ENCODE measurements at places on chromosomes 7 and 10.

DNA sequence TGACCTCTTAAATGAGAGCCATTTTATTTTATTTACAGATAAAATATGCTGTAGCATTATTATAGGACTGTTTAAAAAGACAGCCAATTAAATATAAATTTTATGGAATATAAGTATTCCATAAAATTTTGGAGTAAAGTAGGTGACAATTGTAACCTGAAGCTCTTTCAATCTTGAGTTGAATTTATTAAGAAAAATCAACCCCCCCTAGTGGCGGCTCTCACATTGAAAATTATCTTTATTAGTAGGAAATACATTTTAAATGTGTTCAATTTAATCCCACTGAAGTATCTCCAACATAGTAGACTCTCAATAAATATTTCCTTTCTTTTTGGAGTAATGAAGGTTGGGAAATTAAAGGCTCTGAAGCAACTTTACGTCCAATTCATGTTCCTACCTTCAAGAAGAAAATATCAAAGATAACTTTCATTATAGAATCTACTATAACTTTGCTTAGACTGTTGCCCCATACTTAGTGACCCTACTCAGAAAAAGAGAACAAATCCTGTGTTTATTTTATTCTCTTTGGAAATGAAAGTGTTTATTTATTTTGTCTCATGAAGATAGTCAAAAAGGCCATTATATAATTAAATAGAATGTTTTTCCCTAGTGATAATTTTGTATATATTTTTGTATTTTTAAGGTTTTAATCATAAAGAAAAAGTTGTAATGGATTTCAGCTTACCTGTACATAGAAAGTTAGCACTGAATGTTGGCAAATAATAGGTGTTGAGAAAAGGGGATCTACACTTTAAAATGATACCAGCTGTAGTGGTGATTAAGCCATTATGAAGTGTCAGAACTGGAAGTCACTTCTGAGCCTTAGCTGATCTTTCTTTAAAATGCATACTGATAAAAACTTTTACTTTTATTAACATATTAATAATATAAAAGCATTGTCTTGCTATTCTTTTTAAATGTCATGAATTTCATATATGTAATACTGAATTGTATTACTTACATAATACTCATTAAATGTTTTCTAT, 3.3 kb downstream of the AHR start:
- DNase-seq = peak; percentile 41

DNA sequence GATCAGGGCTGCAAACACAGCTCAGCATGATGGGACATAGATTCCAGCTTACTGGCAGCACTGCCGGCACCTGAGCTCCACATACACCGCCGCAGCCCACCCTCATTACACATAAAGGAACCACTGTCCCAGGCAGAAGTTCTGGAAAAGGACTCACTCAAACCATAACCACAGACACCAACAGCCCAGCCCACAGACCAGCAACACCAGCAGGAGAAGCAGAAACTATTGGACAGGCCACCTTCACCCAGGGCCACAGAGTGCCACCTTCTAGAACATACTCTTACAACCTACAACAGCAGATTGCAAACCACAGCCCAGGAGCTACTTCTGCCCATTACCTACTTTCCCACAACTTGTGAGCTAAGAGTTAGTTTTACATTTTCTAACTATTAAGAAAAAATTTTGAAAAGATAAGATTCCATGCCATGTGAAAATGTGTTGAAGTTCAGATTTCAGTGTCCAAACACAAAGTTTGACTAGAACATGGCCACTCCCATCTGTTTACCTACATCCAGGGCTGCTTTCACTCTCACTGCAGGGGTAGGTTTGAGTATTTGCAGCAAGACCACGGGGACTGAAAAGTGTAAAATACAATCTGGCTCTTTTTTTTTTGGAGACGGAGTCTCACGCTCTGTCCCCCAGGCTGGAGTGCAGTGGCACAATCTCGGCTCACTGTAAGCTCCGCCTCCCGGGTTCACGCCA, 153.0 kb downstream of the TNS3 start:
- DNase-seq = no peak

DNA sequence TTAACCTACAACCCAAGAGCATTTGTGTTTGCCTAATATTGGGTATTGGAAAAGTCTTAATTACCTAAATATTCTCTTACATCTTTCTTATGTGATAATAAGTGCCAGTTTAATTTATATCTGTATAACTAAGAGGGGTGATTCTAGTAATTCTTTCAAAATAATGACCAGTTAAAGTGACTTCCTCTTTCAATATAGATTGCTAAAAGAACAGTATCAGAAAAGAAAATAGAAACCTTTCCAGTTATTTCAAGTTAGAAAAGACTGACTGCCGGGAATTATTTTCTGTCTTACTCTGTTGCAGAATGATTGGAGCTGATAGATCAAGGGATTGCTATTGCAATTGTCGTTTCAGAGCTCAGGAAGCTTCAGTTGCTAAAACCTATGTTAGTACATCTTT, 525.0 kb upstream of the SEMA3D start:
- no peak for DNase-seq

- DNase-seq = no peak
These were observed 59.7 kb downstream of the HIPK2 start for GRCh38 chr7:139718141-139718540.

- DNase-seq = no peak
These were observed 12.8 kb downstream of the PDZD7 start for GRCh38 chr10:101018118-101018599.

- peak; percentile 2 for DNase-seq
These were observed 27.3 kb upstream of the KMT2C start for GRCh38 chr7:152462995-152463708.

DNA sequence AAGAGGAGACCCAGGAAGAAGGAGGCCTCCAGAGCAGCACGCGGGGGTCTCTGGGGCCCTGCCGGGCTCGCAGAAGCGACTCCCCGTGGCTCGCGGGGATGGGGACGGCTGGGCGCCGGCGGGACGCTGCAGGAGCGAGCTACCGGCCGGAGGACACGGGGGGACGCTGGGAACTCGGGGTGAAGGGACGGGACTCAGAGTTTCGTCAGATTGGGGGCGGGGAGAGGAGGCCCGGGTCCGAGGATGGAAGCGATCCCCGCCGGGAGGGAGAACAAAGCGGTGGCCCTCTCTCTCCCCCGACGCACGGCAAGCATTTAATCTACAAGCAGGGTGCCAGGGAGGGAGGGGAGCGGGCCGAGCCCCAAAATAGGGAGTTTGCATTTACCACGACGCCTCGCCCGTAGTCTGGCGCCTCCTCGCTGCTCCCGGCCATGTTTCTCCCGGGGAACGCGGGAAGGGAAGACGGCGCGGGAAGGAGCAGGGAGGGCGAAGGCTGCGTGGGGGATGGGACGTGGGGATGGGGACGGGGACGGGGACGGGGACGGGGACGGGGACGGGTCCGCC, at the start of gene PRTFDC1:
Gene PRTFDC1, minus strand, starts transcription at position 464 of the 564 bp plus-strand sequence. Its CDS starts 31 bp downstream, at position 433.
- peak; percentile 16 for DNase-seq

- no peak for DNase-seq
These were observed 64.6 kb downstream of the COL13A1 start for GRCh38 chr10:69866246-69866687.

DNA sequence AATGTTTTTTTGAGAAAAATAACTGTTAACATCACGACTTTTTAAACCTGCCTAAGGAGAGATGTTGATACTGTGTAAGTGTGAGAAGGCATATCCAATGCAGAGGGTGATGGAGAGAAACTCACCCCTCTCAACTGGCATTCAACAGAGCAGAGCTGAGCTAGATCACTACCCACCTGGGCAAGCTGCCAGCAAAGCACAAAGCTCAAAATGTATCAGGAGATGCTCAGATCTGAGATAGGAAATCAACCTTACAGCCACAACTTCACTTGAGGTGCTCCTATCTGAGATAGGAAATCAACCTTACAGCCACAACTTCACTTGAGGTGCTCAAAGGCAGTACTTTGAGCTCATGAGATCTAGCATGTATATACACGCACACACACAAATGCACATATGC, 151.5 kb upstream of the PDE1C start:
- DNase-seq = no peak

- no peak for DNase-seq
These were observed 768 bp upstream of the CPA1 start for GRCh38 chr7:130379532-130379920.

- DNase-seq = peak; percentile 67
These were observed 6.9 kb upstream of the CREB3L2 start for GRCh38 chr7:138008588-138009349.

DNA sequence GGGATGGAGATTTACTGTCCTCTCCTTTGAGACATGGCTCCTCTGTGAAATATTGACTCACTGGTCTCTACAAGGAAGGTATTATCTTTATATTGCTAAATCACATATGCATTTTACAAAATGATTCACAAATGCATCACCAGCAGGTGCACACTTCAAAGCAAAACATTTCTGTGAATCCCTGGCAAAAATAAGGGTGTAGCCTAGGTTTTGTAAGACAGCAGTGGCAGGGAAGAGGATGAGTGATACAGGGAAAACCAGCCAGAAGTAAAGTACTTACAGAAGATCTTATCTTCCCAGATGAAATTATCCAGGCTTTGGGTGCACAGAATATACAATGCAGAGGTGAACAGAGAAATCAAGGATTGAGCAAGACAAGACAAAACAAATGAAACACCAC, 1094.6 kb downstream of the GATA3 start:
- DNase-seq = no peak

DNA sequence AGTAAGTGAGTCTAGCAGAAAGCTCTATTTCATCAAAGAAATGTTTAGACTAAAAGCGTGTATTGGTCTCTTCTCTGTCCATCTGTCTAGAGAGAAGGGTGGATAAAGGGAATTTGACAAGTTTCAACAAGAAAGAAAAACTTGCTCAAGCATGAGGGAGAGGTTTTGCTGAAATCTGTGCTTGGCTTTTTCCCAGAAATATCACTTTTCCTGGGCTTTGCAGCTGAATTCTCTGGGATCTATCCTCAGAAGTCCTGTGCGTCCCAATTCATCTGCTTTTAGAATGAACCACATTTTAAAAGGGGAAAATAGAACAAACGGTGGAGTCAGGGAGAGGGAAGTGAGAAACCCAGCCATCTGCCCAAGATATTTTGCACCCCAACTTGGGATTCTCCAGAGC, 59.6 kb upstream of the CELF2 start:
- DNase-seq = no peak

- DNase-seq = no peak
These were observed 97.0 kb upstream of the PPIF start for GRCh38 chr10:79250259-79250658.

- no peak for DNase-seq
These were observed 2.7 kb upstream of the PRXL2A start for GRCh38 chr10:80405626-80406025.

- DNase-seq = no peak
These were observed 65.6 kb downstream of the SCRN1 start for GRCh38 chr7:29924006-29924405.

DNA sequence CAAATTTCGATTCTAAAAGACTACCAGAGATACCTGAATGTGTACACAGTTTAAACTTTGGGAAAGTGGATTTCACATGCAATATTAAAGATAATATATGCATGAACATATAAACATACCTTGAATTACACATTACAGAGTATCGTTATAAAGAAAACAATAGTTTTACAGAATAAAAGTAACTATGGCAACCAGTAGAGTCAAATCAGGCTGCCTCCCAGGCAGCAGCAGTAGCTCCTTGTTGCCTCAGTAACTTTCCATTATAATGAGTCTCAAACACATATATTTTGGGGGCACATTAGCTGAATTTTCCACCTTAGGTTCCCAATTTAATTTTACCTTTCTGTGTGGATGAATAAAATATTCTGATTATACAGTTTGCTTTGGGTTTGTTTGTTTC, 164.4 kb upstream of the FEZF1 start:
- no peak for DNase-seq

DNA sequence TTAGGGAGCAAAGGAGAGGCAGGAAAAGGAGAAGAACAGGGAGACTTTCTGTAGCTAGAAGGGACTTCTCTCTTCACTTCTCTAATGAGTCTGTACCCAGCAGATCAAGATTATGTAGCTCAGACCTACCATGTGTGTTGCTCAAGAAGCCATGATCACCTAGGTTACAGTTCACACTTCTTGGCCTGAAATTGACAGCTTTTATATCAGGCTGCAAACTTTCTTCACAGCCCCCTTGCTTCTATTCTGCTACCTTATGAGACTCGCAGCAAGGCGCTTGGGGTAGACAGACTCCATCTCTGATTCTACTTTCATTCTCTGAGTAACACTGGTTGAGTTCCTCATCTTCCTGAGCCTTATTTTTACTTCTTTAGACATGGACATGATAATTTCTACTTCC, 19.6 kb upstream of the GIMAP2 start:
- no peak for DNase-seq

DNA sequence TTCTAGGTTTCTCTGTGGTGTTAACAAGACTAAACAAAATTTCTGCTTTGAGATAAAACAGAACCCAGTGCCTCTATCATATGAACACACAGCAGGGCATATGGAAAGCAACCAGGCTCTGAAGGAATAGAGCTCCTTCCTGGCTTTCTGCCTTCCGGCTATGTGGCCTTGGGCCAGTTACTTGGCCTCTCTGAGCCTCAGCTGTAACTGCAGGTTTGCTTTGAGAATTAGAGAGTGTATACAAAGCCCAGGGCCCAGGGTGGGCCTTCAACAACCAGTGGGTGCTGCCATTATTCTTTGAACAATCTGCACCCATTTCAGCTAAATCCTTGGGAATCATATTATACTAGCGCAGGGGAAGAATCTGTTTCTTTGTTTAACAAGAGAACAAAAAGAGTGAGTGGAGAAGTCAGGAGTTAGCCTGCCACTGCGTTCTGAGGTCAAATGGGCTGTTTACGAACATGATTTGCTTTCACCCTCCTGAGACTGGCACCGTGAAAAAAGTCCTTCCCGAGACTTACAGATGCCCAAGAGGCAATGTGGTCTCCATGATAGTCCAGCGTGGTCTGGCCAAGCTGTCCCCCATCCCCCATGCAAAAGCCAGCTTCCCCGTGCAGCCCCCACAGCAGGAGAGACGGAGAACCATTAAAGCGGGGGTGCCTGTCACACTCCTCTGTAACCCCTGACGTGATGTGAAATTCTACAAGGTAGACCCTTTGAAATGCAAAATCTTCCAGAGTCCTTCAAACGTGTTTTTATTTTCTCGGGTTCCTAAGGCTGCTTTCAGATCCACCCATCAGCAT, 4.9 kb downstream of the FAM53B start:
- DNase-seq = no peak

GRCh38 chr10:66777665-66778064, 148.2 kb upstream of the LRRTM3 start:
- no peak for DNase-seq

DNA sequence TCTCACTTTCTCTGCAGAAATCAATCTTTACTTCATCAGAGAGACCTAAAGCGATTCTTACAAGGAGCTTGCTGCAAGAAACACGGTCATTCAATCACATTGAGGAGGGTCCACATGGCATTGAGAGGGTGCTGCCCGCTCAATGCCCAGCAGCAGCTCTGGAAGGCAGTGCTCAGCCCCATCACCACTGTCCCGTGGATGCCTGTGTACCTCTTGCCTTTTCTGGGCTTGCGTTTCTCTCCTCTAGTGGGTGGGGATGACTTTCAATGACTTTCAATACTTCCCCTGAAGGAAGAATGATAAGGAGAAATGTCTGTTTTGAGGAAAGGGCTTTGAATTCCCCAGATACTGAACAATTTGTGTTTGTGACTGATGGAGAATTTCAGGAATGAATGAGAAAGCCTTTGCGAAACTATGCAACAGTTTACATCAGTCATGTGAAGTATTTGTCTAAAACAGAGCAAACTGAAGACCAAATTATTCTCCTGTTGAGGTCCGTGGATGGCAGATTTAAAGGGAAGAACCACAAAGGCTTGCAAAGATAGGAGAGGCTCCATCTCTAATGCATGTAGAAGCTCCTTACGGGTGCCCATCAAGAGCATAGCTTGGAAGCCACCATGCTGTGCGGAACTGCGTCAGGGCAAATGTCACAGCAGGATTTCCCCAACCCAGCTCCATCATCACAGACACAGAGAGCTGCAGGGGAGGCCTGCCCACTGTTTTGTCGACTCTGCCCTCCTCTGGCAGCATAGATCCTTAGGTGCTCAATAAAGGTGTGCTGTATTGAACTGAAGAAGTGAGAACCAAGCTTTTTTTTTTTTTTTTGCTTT, 6.6 kb upstream of the ZNF22 start:
- DNase-seq = no peak

Data from activated CD4-positive, alpha-beta T cell treated with anti-CD3 and anti-CD28 coated beads, Interleukin-2, amount 50 U/mL, for 16 hours (primary cell).